Stimulated activated CD8-positive, alpha-beta memory T cell treated with anti-CD3 and anti-CD28 coated beads, Interleukin-4, amount 100 ng/mL, for 4 hours (primary cell): ENCODE measurements at places on chromosomes 5 and 9.

- DNase-seq: no peak
These were observed 41.4 kb downstream of the PAX5 start for GRCh38 chr9:36992501-36993316.

GRCh38 chr5:116872986-116873385, 298.4 kb upstream of the SEMA6A start:
- DNase-seq: no peak

DNA sequence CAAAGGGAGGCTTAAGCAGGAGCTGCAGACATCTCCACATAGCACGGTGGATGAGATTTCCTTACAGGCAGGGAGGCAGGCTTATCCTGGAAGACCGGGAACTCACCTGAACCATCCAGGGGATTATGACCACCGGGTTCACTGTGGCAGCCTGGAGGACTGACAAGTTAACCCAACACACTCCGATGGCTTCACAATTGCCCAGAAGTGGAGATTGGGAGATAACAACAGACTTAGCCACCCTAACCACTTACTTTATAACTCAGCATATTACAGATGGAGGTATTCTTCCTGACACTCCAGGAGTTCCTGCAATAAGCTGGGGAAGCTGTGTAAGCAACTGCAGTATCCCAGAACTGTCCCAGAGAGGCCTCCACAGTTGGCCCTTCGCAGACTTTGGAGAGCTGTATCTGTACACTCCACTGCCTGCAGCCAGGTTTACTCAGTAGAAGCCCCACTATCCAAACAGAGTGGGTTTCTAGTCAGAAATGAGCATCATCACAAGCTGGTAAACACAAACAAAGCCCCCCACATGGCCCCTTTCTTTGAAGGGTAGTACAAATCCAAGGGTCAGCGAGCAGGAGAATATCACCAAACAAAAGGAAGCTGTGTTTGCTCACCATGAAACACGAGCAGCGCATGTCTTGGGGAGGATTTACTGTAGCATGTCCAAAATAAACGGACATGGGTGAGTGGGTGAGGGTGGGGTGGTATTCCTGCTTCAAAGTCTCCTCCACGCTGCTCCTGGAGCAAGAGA, 462.2 kb downstream of the RASEF start:
- no peak for DNase-seq

GRCh38 chr9:98432134-98432533, 176.7 kb upstream of the TBC1D2 start:
- no peak for DNase-seq

DNA sequence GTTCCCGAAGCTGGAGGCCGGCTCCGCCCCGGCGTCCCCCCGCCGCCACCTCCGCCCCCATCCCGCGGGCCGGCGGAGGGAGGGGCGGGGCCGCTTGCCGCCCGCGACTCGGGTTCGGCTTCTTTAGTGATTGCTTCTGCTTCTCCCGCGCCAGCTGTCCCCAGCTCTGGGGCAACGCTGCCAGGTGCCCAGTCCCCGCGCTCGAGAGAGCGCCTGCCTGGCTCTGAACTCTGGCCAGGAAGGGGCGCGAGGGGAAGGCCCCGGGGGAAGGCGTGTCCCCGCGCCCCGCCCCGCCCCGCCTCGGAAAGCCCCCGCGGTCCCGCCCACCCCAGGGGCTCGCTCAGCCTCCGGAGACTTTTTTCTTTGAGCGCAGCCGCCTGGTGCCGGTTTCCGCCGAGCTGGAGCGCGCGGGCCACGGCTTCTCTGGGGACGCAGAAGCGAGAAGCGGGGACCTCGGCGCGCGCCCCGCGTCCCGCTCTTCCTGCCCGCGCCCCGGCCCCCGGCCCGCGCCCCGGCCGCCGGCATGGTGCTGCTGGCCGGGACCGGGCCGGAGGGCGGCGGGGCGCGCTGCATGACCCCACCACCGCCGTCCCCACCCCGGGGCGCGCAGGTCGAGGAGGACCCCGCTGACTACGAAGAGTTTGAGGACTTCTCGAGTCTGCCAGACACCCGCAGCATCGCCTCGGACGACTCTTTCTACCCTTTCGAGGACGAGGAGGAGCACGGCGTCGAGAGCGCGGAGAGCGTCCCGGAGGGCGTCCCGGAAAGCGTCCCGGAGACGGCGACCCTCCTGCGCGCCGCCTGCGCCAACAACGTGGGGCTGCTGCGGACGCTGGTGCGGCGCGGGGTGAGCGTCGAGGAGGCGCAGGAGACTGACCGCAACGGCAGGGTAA, at the start of gene ANKRD33B:
ANKRD33B (plus strand) TSS at position 126 of the 893 bp plus-strand sequence; CDS start at position 524, 398 bp downstream.
- peak; percentile 59 for DNase-seq

DNA sequence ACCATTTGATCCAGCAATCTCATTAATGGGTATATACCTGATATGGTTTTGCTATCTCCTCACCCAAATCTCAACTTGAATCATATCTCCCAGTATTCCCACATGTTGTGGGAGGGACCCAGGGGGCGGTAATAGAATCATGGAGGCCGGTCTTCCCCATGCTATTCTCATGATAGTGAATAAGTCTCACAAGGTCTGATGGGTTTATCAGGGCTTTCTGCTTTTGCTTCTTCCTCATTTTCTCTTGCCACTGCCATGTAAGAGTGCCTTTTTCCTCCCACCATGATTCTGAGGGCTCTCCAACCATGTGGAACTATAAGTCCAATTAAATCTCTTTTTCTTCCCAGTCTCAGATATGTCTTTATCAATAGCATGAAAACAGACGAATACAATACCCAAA, 74.5 kb upstream of the APC start:
- no peak for DNase-seq

DNA sequence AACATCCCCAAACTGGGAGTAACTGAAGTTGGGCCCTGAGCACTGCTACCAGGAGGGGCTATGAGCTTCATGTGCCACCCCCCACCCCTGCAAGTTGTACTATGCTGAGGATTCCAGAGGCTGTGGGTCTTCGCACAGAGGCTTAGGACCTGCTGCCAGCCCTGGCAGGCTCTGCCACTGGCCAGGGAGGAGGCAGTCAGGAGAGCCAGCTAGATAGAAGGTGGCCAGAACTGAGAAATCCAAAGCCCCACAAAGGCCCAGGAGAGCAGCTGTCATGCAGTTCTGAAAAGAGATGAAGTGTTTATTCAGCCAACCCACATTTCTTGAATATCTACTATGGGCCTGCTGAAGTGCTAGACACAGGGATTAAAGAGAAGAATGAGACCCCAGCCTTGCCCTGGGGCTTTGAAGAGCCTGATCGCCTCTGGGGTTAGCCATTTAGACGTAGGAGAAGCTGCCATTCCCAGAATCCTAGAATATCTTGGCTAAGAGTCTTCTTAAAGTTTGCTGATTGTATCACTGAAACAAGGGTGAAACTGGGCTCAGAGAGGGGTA, 1.4 kb downstream of the ALAD start:
- DNase-seq: no peak
